ENCODE measurements at places on chromosomes 2 and 18. TPM values are rescaled to one million over a fixed set of nuclear protein-coding genes. Genes with fewer than 3 reads are reported as not detected.

Gene MOGAT1
- not detected for polyA plus RNA-seq

Gene TRIM43
- polyA plus RNA-seq, result not detected

GRCh38 chr2:198314559-198315153 is 510.3 kb downstream of the PLCL1 start:
- H3K27me3 ChIP-seq, result no peaks in the 10 kb centered on the region
- no peak overlapping the region for H3K27ac ChIP-seq
- DNase-seq, result peak; percentile 23

DNA sequence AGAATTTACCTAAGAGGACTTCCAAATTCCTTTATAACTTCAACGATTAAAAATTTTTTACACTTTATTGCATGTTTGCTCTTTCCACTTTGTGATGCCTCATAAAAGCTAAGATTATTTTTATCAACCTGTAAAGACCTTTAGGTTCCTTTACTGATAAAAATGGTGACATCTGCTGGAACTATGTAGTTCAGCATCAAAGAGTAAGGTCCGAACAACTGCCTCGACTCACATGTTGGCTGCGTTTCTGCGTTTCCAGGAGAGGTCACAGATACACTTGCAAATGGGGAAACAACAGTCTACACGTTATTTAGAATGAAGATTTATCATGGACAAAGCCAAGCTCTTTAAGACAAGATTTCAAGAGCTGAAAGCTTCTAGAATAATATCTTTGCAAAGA is 18.8 kb upstream of the TMX3 start:
- H3K27me3 ChIP-seq, result no peaks in the 10 kb centered on the region
- H3K36me3 ChIP-seq, result no peaks in the 10 kb centered on the region
- H3K27ac ChIP-seq, result no peak overlapping the region

DNA sequence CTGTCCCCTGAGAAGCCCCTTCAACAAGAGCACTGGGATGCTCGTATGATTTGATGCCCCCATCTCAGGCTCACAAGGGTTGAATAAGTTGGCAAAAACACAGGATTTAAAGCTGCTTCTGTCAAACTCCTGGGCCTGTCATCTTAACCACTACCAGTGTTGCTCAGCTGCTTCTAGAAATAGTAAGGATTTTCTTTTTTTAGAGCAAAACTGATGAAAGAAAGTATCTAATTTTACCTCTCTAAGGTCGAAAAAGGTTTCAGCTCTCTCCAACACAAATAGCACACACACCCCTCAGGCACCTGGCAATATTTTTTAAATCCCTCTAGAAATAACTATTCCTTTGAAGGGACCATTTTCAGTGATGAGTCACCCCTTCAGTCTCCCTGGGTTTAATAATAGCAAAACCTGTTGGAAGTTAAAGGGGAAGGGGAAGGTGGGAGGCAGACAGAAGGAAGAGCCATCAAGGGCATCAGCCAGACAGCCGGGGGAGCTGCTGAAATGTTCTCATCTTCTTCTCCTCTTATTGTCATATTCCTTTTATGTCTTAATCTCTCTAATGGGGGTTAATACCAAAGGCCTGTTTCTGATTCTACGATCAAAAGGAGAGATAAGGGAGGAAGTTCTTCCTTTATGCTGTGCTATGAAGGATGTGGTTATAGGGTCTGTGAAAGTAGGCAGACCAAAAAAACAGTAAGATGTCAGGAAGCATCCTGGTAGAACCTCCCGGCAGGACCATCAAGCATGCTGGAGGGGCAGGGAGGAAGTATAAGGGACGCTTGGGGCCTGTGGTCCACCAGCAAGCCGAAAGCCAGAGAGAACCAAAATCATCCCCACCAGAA is 31.9 kb upstream of the SLC35G4 start:
- H3K36me3 ChIP-seq, result no peaks in the 10 kb centered on the region
- no peak overlapping the region for H3K27ac ChIP-seq
- DNase-seq, result no peak
- no peak overlapping the region for H3K4me3 ChIP-seq
- no peaks in the 10 kb centered on the region for H3K4me1 ChIP-seq

DNA sequence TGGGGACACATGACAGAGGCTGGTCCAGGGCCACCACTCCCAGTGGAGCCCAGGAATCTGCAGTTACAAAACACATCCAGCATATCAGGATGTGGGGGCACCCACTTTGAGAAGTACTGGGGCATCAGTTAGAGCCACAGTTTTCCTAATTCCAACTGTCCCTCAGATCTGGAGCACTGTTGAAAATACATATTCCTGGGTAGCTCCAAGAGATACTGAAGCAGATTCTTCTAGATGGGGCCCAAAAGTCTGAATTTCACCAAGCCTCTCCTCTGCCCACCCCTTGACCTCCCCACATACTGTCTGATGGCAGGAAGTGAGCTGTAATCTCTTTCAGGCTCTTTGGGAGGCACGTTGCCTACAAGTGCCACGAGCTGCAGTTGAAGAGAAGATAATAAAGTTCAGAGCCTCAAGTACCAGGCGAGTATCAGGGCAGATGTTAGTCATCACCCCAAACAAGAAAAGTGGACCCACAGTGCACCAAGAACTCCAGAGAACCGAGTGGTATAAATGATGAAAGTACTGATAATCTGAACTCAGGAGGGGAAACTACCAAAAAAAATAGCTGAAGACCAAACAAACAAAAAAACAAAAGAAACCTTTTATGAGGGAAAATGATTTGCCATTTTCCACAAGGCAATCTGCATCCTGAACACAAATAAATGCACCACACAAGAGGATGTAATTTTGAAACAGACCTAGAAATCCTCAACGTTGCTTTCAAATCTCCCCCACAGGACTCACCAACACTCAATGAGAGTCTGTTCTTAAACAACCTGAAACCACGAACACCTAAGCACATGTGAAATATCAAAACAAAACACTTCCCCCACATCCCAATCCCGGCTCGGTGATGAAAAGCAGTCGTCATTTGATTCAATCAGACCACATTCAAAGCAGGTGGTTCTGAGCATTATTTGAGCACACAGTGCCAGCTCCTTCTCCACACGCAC is 98.7 kb downstream of the TCF4 start:
- H3K4me1 ChIP-seq, result no peaks in the 10 kb centered on the region
- DNase-seq, result no peak
- no peaks in the 10 kb centered on the region for H3K36me3 ChIP-seq
- H3K27me3 ChIP-seq, result no peaks in the 10 kb centered on the region
- no peak overlapping the region for H3K4me3 ChIP-seq
- H3K27ac ChIP-seq, result no peak overlapping the region

GRCh38 chr2:228599297-228599696 is 417.8 kb upstream of the SPHKAP start:
- DNase-seq, result no peak
- no peak overlapping the region for H3K4me3 ChIP-seq
- H3K27me3 ChIP-seq, result no peaks in the 10 kb centered on the region
- no peak overlapping the region for H3K27ac ChIP-seq
- no peaks in the 10 kb centered on the region for H3K4me1 ChIP-seq

Measured in large intestine (tissue), 12 donors.